Stimulated activated CD8-positive, alpha-beta memory T cell treated with anti-CD3 and anti-CD28 coated beads, Interleukin-4, amount 100 ng/mL, for 1 hour (primary cell): ENCODE measurements at places on chromosomes 11 and 22.

- no peak for DNase-seq
These were observed 61.3 kb downstream of the DENND5A start for GRCh38 chr11:9203691-9204311.

- DNase-seq, result no peak
These were observed 332.5 kb upstream of the NCAM1 start for GRCh38 chr11:112628676-112629075.

DNA sequence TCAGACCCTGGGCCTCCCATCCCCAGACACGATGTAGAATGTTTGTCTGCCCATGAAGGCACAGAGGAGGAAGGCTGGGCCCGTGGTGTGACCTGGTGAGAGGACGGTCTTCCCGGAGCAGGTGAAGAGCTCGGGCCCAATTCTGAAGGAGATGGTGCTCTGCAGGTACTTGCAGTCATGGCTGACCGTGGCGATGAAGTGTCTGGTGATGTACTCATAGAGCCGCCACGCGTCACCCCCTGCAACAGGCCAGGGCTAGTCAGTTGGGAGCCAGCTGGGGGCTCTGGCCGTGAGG, 10.0 kb upstream of the PPM1F start:
- no peak for DNase-seq

GRCh38 chr11:74299015-74299414, 12.4 kb downstream of the P4HA3 start:
- DNase-seq, result no peak

- DNase-seq, result no peak
These were observed 4.9 kb downstream of the POLR3H start for GRCh38 chr22:41539146-41540005.

- DNase-seq, result no peak
These were observed 396.4 kb downstream of the METTL15 start for GRCh38 chr11:28504555-28505110.

DNA sequence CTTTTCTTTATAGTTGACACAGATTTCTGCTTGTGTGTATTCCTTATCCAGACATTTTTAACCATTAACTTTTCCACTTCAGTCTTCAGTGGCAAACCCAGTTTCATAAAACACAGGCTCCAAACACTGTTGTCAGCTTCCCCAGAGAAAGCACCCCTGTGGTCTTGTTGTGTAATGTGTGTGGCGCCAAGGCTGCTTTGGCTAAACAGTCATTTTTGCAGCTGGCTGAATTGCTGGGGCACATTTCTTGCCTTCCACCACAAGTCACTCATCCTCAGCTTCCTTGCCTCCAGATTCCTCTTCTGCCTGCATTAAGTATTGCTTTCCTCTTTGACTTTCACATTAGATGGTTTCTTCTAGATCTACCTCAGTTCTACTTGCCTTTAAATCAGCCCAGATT, 40.5 kb downstream of the ARHGAP1 start:
- no peak for DNase-seq

- DNase-seq, result no peak
These were observed 209.4 kb upstream of the NCAM1 start for GRCh38 chr11:112751772-112752171.

GRCh38 chr22:46965555-46966494, 203.4 kb downstream of the TBC1D22A start:
- no peak for DNase-seq

GRCh38 chr11:111461460-111462235, 50.5 kb downstream of the BTG4 start:
- DNase-seq, result no peak

DNA sequence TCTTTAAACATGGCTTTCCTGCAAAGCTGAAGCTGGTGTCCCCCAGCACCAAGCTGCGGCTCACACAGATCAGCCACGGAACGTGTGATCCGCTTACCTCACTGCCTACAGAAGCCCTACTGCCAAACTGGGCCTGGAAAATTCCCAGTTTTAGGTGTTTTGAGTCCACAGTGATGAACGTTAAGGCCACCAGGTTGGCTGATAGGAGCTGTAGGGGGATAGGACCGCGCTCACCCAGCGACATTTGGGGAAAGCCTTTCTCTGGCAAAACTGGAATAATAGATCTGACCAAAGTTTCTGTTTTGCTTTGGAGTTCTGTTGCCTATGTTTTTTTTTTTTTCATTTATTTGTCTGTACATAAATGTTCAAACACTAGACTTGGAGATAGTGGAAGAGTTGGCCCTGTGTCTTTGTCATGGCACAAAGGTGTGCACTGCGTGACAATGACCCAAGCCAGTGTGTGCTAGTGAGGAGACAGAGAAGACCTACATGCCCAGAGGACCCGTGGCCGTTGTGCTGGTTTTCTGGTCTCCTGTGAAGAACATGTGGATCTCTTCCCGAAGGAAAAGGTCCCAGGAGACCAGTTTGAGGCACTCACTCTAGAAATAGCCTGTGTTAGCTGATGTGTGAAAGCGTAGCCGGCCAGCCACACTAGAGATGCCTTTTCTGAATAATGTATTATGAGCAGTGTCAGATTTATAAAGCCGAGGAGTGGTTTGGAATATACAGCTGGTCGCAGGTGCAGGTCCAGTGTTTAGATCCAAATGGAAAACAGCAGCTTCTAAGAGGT, 15.0 kb downstream of the ASPHD2 start:
- DNase-seq, result no peak

DNA sequence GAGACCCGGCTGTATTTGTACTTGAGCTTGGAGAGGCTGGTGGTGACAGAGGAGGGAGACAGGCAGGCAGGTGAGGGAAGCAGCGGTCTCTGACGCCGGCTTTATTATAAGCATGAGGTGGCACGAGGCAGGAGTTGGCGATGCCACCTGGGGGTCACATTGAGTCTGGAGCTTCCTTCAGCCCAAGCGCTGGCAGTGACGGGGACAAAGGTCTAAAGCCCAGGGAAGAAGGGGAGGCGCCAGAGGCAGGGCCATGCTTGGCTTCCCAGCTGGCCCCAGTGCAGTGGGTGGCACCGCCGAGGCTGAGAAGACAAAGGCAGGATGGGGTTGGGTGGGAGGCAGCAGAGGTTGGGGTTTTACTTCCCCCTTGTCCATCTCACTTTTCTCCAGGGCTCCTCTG, 4.5 kb downstream of the FXYD2 start:
- DNase-seq, result no peak

DNA sequence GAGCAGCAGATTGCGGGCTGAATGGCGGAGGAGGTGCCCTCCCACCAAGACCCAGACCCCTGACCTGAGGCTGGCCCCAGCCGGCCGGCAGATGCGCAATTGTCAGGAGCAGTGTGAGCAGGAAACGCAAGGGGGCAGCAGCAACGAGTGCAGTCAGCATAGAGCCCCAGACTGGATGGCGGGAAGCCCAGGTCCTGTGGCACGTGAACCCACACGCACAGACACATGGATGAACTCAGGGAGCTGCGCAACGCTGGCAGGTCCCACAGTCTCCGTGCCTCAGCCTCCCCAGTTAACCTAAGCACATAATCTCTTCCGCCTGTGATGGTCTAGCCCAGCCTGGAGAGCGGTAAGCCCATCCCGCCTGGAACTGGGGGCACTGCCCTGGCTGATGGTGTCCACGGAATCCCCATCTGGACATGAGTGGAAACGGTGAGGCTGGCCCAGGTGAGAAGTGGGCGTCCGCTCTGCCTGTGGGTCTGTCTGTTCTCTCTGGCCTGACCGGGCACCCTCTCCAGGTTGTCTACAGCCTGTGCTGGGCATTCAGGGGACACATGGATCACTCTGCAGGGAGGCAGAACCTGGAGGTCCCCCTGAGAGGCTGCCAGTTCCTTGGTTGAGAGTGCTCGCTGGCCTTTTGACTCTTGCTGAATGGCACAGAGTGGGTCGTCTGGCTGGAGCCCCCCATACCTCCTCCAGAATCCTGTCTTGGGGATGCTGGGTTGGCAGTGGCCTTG, 626 bp upstream of the TBX10 start:
- no peak for DNase-seq

- DNase-seq, result no peak
These were observed 25.3 kb downstream of the C11orf58 start for GRCh38 chr11:16763746-16764145.

DNA sequence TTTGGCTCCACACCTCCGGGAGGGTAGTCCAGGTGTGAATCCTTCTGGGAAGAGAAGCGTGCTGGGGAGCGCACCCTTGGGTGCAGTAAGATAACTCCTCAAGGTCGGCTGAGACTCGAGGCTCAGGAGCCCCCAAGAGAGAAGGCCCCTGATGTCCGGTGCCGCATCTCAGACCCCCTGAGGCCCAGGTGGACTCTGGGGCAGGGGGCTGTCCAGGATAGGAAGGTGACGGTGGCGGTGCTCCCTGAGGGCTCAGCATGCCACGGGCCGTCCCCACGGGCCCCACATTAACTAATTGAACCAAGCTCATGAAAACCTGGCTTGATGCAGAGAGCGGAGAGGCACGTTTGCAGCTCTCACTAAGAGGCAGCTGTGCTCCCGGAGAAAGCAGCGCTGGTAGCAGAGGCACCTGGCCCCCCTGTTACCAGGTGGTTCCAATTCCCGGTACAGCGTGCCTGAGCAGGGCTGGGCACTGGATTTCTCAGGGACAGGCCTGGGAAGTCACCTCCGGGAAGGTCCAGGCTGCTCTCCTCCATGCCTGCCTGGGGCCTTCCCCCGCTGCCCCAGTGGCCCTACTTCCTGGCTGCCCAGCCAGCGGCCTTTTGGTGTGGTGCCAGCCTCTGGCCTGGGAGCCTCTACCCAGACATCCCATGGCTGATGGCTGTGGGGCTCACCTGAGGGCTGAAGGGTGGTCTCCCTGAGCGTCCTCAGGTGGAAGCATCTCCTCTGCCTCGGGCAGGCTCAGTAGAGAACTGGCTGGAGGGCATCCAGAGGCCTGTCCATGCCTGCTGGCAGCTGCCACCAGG, 1.1 kb downstream of the KCNQ1 start:
- no peak for DNase-seq

- no peak for DNase-seq
These were observed 13.7 kb downstream of the MS4A13 start for GRCh38 chr11:60528934-60529333.

GRCh38 chr11:109374032-109374431, 48.0 kb upstream of the C11orf87 start:
- no peak for DNase-seq

DNA sequence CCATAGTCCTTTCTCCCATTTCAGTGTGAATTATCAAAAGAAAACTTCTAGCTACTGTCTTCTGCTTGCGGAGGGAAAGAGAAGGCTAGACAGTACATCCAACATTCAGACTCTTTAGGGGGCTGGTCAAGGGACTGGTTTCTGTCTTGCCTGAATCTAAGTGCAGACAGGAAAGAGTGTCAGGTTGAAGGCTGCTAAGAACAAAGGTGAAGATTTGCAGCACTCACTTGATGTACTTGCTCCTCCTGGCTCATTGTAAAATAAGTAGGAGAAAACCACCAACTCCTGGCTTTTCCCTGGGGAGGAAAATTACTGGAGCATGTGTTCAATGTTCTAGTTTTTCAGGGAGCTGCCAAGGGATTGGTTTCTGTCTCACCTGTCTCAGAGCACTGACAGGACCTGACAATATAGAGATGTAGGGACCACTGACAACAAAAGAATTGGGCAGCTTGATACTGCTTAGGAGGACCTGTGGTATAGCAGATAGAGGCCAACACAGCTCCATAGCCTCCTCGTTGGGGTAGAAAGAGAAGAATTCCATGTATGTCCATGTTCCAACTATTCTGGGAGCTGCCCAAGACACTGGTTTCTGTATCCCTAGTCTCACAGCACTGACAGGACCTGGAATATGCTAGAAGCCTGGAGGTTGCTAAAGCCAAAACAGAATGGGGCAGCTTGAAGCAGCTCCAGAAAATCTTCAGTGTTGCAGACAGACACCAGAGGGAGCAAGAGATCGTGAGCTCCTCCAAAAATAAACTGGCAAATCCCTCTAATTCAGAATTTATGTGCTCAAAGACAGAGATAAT, 39.7 kb upstream of the MMP12 start:
- DNase-seq, result no peak

- DNase-seq, result no peak
These were observed 1077.3 kb downstream of the OPCML start for GRCh38 chr11:132455044-132455443.

GRCh38 chr11:44775366-44775984, 48.7 kb downstream of the TSPAN18 start:
- DNase-seq, result peak; percentile 31

GRCh38 chr11:1943576-1943975, 3.6 kb upstream of the MRPL23 start:
- DNase-seq, result no peak

GRCh38 chr11:95014184-95014821, 10.8 kb upstream of the KDM4E start:
- no peak for DNase-seq

- DNase-seq, result no peak
These were observed 13.2 kb upstream of the AMPD3 start for GRCh38 chr11:10441652-10442503.

DNA sequence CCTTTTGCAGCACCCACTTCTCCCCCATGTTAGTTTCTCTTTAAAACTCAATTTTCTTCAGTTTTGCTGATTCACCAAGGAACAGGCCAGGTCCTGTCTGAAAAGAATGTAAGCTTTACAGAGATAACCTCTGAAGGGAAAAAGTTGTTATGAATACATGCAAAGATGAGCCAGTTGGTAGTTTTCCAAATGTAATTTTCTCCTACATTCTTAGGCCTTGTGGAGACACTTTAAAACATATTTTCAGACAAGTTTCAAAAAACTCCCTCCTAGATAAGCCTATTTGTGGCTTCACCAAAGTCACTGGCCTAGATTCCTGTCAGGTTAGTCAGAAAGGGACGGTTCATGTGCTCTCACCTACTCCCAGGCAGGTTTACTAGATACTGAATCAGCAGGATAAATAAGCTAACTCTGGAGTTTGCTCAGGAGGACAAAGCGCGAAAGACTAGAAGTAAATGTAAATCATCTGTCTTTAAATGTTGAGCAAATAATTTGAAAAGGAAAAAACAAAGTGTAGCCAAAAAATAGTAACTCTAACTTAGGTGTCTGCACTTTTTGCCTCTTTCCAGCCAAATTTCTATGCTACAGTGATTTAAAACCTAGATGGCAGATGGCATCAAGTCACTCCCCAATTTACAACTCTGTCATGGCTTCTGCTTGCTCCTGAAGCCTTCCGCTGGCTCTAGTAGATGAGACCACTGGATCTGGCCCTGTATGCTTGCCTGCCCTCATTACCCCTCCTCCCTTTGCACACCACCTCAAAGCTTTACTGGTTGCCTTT, 4.9 kb upstream of the ATP6V1E1 start:
- DNase-seq, result no peak

DNA sequence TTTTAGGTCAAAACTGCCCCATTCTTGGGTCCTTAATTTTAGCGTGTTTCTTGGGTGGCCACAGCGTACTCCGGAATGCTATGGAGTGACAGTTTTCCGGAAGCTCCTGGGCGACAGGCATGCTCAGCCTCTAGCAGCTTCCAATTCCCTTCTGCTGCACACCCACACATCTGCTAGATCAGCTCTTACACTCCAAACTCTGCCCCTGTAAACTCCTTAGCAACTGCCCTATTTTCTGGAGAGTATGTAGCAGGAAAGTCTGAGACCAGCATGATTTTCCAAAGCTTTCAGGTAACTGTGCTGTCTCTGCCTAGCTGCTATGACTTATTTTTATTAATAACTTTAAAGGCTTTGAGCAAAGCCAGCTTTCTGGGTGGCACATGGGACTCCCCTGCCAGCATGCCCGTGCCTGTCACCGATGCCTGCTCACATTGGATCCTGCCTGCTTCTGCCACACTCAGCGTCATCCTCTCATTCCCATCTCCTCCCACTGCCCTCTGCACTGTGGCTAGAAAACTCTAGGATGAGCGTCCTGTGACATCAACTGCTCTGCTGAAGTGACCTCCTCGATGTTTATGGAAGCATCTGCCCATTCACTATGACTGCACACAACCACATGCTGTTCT, 17.3 kb downstream of the TOLLIP start:
- DNase-seq, result no peak

- DNase-seq, result peak; percentile 21
These were observed 829 bp upstream of the ZBED5 start for GRCh38 chr11:10858439-10859325.
